ENCODE measurements at places on chromosomes 7 and 10.

- DNase-seq = no peak
These were observed 678.2 kb downstream of the GRM8 start for GRCh38 chr7:126574276-126575250.

DNA sequence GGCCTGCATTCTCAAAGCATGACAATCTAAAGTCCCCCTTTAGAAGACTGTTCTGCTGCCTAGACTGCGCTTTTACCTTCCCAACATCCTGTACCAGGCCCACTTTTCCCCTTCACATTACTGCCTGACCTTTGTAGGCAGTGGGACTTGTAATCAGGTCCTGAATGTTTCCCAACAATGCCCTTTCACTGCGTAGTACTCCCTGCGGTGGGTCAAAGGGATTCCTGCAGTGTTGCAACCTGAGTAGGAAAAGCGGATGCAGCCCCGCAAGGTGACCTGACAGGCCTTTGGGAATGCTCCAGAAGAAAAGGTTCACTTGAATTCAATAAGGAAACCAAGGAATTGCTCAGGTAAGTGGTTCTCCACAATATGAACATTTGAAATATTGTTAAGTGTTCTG lies 4.9 kb upstream of the TCAF1 start:
- DNase-seq = no peak

- no peak for DNase-seq
These were observed 16.5 kb downstream of the CYP3A43 start for GRCh38 chr7:99844328-99844727.

DNA sequence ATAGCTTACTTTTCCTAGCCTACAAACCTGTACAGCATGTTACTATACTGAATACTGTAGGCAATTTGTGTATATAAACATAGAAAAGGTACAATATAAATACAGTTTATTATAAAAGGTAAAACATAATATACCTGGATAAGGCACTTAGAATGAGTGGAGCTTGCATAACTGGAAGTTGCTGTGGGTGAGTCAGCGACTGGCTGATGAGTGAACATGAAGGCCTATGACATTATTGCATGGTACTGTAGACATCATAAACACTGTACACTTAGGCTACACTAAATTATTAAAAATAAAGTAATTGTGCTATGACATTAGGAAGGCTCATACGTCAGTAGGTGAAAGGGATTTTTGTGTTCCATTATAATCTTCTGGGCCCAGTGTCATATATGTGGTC lies 228.8 kb downstream of the HDAC9 start:
- DNase-seq = no peak

DNA sequence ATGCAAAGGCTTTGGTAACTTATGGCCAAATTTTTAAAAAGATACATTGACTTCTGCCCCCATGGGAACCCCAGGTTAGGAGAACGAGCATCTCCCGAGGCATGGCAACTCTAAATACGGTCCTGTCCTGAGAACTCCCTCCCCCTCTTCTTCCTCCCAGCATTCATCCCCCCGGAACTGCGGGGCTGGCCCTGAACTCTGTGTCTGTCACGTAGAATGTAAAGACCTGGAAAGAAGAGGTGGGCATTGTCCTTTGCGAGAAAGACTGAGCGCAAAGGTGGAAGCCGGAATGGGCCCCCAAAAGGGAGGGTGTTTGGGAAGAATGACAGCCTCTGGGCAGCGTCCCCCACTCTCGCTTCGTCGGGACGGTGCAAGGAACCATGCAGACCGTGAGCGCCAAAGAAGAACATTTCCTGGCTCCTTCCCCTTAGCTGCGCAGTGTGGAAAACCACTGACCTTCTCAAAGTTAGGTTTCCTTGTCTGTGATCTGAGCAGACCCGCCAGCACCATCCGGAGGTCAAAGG lies 21.0 kb downstream of the SHH start:
- no peak for DNase-seq
